GM13977 (cell line): ENCODE measurements at places on chromosomes 11 and 22.

- DNase-seq: no peak
Measured at GRCh38 chr11:132158696-132159095, 788.3 kb downstream of the NTM start.

DNA sequence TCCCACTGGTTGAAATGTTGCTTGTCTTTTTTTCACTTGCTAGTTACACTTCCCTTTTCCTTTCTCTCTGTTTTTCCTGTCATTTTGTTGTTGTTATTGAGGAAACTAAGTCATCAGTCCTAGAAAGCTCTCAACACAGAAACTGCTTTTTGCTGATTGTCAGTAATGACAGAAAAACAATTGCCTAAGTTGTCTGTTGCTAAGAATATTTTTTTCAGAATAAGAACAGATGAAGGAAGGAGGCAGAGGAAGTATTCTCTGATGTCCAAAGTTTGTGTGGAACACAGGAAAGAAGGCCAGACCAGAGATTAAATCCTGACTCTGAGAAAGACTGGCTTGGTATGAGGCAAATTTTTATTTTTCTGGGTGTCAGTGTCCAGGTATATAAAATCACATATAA lies 163.3 kb downstream of the CASP12 start:
- DNase-seq: no peak

GRCh38 chr11:125886997-125887372 lies 483 bp upstream of the HYLS1 start:
- DNase-seq: peak; percentile 33

- DNase-seq: no peak
Measured at GRCh38 chr22:50435291-50436014, 39.4 kb downstream of the SBF1 start.

DNA sequence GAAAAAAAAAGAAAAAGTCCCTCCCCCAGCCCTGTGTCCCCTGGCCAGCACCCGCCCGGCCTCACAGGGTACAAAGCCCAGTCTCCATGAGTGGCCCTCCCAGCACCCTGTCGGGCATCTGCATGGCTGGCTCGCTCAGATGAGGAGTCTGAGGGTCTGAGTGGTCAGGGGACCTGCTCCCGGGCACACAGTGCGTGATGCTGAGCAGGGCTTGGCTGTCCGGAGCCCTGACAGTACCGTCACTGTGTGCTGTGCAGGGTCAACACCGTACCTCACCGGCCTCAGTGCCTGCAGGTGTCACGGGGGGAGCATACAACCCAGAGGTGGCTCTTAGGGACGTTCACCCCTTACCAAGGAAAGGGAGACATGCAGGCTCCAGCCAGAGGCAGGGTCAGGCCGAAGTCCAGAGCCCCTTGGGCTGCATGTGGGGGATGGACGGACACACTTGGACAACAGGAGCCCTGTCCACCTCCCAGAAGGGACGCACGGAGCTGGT lies 3.6 kb upstream of the PLXNB2 start:
- DNase-seq: no peak

DNA sequence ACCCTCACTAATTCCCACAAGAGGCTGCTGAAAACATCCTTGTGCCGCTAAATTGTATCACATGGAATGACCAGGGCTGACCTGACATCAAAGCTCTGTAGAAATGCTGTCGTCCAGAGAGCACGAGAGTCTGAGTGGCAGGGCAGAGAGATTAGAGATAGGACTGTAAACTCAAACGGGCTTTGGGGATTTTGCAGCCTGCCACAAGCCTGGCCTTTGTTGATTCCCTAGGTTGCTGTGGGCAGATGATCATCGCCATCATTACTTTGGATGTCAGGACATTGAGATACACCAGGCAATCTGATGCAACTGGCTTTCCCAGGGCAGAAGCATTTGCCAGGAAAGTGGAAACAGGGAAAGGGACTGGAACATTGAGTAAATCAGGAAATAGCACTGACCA lies 131.6 kb downstream of the ETS1 start:
- DNase-seq: no peak

DNA sequence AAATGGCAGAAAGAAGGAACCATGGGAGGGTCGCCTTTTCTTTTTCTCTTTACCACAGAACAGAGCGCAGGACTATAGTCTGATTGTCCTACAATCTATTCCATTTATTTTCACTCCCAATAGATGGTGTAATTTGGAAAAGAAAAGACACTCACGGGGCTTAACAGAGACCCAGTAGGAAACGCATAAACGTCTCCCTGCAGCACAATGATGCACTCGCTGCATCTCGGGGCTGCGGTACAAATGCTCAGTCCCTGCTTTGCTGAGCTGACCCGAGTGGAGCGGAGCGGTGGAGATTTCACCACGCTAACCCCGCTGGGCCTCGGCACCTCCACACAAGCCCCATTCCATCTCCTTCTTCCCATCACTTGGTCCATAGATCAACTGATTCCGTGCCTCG lies 1.5 kb downstream of the FEZ1 start:
- DNase-seq: peak; percentile 34

- peak; percentile 44 for DNase-seq
Measured at GRCh38 chr22:22554587-22555284, 4.3 kb downstream of the PRAME start.

- DNase-seq: no peak
Measured at GRCh38 chr11:47051217-47051616, 114.7 kb downstream of the CSTPP1 start.

- DNase-seq: no peak
Measured at GRCh38 chr11:70491696-70492472, 93.6 kb downstream of the CTTN start.

DNA sequence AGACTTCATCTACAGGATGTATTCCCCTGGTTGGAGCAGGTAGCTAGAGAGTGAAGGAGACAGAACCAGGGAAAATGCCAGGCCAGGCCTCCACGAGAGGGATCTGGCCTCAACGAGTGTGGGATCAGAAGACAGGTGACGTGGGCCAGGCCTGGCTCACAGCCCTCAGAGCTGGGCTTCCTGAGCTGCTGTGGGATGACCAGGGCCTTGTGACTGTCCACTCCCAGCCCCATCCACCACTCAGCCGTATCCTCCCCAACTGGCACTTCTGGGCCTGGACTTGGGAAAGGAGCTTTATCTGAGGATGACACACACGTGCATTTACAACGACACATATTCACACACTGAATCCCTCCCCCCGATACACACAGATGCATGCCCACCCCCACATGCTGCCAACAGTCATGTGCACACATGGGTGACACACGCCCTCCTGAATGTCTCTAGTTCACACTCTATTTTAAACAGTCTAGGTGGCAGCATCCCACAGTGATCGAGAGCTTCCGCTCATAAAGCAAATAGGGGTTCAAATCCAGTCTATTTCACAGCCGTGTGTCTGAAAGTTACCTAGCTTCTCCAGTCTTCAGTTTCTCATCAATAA lies 93.1 kb downstream of the TP53I11 start:
- DNase-seq: no peak

DNA sequence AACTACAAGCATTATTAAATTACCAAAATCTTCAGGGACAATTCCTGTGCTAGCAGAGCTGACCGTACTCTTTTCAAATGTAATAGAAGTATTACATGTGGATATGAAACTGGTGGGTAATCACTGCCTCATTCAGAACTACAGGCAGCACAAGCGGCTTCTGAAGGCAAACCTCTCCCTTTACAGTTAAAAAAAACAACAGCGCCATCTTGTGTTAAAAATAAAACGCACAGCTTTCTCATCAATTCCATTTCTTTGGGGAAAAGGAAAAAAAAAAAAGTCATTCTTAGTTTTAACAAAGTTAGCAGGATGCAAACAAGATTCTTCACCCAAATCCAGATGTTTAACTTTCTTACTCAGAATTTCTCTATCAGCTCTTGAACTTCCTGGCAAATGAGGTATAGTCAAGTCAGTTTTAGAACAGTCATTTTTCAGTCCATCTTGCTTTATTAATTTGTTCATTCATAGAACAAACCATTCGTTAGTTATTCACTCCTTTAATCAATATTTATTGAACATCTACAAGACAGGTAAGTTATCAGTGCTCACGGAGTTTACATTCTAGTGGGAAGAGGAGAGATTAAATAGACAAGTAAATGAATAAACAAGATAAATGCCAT lies 331.8 kb upstream of the MPPED2 start:
- DNase-seq: peak; percentile 36

GRCh38 chr11:58923300-58923788 lies 15.9 kb upstream of the GLYATL1 start:
- no peak for DNase-seq

- no peak for DNase-seq
Measured at GRCh38 chr22:21652547-21653545, 10.7 kb downstream of the SDF2L1 start.

DNA sequence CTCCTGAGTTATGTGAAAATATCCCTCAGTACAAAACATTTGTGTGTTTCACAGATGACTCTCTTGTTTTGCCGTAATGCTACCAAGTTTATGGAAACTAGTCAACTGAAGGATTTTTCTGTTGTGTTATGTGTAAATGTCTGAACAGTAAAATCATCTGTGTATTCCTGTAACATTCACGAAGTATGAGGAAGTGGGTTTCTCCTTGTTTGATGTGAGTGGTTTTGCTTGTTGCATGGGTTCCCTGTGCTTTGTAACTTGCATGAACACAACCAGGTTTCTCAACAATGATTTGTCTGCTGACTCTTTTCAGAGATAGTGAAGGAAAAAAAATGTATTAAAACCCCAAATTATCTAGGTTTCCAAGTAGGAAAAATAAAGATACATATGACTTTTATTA lies 138.1 kb downstream of the PGR start:
- no peak for DNase-seq

DNA sequence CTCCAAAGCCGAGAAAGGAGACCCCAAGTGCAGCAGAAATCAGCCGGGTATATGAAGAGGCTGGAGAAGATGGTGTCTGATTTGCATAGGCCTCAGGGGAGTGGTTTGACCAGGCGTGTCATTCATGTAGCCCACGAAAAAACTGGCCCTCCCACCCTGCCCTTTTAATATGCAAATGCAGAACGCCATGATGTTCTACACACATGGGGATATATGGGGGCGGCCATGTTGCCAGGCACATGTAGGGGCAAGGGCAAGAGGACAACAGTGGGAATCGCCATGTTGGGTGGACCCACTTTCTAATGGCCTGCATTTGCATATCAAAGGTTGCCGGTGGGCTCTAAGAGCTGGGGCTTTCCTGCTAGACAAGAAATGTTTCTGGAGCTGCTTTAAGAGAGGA lies 86.4 kb downstream of the ISX start:
- DNase-seq: no peak

GRCh38 chr11:20670932-20671403 lies 1.6 kb downstream of the NELL1 start:
- DNase-seq: no peak

- no peak for DNase-seq
Measured at GRCh38 chr11:13450832-13451397, 12.1 kb downstream of the BTBD10 start.

DNA sequence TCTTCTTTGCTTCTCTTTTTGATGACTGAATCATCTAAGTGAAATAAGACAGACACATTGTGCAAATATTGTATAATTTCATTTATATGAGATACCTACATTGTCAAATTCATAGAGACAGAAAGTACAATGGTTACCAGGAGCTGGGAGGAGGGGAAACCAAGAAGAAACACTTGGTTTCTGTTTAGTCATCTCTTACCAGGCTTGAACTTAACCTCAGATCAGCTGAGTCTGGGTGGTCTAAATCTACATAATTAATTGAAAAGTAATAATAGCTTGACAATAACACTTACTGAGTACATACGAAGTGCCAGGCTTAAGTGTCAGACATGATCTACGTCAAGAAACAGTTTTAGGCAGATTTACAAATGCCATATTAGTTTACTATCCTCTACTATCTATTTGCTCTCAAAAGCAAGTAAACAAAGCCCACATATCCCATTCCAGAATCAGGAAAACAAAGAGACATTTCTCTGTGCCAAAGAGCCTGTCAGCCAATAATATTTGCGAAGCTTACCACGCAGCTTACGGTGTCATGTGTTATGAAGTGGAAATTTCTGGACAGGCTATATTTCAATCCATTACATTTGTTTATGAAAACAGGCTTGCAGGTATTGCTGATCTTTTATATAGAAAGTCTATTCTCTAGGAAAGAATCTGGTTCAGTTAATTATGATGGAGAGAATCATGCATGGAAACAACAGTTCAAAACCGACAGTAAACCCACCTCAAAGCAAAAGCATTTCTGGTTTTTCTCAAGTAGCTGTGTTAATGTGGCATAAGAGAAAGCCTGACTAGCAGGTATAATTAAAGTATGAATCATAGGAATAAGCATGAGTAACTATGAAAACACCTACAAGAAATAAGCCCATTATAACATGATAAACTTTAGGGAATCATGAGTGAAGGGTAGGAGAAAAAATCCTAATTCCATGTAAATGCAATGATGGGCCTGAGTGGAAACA lies 2.7 kb upstream of the ARHGAP42 start:
- no peak for DNase-seq

DNA sequence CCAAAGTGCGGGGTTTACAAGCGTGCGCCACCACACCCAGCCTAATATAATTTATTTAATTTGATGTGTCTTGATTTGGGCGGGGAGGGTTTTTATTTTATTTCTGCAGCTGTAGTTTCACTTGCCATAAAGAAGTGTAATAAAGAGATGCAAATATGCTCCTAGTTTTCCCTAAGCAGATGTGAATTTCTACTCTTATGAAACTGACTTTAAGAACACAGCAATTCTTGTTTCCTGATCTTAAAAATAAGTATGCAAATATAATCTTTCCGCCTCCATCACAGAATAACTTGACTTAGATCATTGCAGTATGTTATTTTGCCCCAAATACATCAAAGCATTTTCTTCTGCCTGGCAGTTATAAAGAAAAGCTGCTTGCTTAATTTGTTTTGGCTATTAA lies 4.4 kb downstream of the SPCS2 start:
- no peak for DNase-seq

GRCh38 chr11:119764108-119764868 lies 35.3 kb upstream of the NECTIN1 start:
- DNase-seq: no peak

- DNase-seq: no peak
Measured at GRCh38 chr11:12206529-12206928, 96.1 kb downstream of the MICAL2 start.

- DNase-seq: no peak
Measured at GRCh38 chr22:40721266-40721665, 42.0 kb downstream of the MCHR1 start.
